ENCODE measurements at places on chromosomes 16 and 17.

DNA sequence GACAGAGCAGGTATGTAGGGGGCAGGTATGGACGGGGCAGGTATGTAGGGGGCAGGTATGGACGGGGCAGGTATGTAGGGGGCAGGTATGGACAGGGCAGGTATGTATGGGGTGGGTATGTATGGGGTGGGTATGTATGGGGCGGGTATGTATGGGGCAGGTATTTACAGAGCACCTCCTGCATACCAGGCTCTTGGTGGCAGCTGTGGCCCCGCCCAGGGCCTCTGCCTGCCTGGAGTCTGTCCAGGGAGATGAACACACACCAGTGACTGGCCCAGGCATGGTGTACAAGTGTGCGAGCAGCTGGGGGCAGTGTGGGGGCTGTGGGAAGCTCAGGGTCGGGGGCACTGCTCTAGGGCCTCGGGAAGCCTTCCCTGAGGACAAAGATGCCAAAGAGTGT lies 4.4 kb downstream of the RPL3L start:
- DNase-seq, result no peak

DNA sequence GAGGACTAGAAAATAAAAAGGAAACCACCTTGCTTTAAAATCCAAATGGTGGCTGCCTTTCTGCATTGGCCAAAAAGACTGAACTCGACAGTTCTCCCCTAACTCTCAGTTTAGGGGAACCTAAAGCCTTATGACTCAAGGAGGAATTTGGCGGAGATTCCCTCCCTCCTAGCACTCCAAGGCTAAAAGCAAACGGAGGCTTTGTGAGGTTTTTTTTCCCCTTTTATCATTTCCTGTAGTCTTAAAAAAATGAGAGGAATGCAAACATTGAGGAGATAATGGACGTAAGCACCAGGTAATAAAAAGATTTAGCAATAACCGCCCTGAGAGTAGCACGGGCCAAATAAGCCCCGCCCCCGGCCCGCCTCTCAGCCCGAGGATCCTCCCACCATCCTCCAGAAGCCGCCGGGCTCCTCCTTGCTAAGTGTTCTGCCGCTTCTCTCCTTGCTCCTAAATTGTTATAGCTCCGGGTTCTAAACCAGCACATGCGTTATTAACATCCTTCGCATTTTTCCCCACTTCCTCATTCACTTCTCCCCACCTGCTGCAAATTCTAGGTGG lies 5.8 kb upstream of the KIFC3 start:
- peak; percentile 58 for DNase-seq

GRCh38 chr17:57860414-57860999 lies 10.7 kb upstream of the MRPS23 start:
- peak; percentile 14 for DNase-seq

DNA sequence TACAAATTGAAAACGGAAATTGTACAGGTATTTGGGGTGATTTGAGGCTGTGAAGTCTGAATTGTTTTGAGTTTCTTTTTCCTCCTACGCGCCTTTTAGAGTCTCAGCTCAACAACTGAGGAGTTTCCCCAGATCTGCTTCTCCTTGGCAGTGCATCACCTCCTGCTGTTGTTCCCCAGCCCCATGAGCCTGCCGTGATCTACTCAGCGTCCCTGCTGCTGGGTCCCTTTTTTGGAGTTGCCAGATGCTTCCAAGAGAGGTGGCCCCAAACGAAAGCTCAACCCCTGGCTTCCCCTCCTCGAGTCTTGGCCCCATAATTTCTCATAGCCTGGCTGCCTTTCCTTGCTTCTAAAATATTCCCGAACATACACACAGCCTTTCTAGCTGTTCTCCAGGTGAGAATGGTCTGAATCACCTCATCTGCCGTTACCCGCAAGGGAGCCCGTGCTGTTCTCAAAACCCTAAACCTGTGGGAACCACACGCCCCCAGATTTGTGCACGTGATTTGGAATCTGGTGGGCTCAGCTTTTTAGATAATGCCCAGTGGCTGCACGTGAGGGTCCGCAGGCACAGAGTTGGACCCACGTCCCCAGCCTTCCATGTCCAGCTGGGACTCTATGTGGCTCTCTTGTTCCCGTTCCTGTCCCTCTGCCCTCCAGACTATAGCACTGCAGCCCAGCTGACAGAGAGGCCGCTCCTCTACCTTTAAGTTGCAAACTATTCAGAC lies 179.1 kb upstream of the CHMP6 start:
- no peak for DNase-seq

DNA sequence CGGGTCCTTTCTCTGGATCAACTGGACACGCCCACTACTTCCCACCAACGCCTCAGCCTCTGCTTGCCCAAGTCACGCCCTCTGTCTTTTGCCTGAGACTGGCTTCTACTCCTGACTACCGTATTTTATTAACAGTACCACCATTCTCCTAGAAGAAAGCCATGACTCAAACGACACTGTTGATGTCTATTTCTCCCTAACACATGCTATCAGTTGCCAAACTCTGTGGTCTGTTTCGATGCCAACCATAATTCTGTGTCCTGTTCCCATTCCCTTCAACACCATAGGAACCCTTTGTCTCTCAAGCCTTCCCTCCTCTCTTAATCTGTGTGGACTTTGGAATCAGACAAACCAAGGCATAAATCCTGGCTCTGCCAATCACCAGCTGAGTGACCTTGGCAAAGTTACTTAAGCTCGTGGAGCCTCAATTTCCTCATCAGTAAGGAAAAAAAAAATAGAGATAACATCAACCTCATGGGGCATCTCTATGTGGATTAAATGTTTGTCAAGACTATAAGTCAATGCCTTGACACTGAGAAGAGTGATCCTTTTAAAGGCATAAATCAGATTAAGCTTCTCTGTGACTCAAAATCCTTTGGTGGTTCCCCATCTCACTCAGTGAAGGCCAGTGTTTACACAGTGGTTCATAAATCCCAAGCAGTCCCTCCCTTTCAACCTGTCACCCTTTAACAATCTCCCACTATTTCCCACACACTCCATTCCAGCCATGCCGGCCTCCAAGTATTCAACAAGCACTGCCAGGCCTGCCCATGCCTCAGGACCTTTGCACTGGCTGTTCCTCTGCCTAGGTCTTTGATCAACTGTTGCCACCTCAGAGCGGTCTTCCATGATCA lies 45.6 kb downstream of the ERN1 start:
- DNase-seq, result no peak

- DNase-seq, result no peak
Observed at GRCh38 chr16:57735755-57736418, at the start of gene KATNB1. KATNB1 (plus strand) TSS chr16:57735770; CDS start chr16:57737244, 1,474 bp downstream.

GRCh38 chr16:84455031-84455430 lies 49.4 kb downstream of the MEAK7 start:
- DNase-seq, result no peak

DNA sequence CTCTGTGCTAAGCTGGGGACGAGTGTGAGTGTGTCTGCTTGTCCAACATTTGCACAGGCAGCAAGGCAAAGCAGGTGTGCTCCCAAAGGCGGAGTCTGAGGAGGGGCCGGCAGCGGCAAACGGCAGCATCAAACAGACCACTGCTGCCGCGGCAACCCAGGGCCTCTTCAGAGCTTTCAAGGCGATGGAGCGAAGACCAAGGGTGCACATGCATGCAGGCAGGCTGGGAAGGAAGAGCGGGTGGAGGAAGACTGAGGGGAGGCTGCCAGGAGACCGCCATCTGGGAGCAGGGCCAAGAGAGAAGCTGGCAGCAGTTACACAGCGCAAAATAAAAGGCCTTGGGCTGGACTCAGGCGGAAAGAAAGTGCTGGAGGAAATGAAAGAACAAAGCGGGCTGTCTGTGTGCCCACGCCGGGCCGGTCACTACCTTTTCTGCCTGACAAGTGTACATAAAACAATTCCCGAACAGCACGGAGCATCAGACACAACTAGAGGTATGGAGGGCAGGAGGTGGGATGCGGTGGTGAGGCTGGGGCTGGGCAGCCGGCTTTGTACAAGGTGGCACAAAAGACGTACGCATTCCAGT lies 8.5 kb downstream of the TIMM22 start:
- peak; percentile 48 for DNase-seq

GRCh38 chr17:75576661-75577060 lies 10.9 kb upstream of the MYO15B start:
- no peak for DNase-seq

DNA sequence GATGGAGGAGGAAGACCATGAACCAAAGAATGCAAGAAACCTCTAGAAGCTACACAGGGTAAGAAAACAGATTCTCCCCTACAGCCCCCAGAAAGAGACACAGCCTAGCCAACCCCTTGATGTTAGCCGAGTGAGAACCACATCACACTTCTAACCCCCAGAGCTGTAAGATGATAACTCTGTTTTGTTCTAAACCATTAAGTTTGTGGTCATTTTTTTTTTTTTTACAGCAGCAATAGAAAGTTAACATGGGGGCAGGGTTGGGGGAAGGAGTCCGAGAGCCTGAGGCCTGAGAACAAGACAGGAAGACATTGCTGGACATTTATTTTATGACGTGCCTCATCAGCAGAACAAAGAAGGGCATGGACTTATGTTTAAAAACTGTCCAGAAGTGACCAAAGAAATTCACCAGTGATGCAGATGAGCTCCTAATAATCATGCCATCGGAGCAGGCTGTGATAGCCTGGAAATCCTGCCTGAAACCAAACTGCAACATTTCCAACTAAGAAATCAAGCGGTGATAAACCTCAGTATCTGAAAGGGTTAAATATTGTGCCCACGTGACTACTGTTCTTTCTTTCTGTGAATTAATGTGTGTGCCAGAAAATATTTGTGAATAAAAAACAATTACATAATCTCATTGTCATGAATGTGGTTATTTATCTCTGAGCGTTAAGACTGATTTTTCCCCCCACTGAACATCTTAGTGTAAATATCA lies 1.1 kb downstream of the ABCA9 start:
- DNase-seq, result no peak

DNA sequence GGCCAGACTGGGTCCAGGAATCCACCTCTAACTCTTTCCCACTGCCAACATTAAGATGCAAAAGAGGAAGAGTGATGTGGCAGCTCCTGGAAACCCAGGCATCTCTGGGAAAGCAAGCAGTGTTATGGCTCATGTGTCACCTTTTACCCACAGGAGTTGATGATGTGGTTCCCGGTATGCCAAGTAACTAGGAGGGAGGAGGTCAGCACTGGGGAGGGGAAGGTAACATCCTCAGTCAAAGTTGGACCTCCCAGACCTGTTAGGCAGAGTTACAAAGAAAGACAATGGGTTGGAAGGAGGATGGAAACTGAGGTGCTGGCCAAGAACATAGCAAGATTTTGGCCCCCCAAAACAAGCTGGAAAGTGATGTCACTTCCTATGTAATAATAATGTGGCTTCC lies 11.4 kb downstream of the KRABD2 start:
- DNase-seq, result no peak

- DNase-seq, result no peak
Observed at GRCh38 chr16:51573191-51573590, 422.1 kb upstream of the SALL1 start.

- DNase-seq, result no peak
Observed at GRCh38 chr16:56517206-56517605, 2.6 kb downstream of the BBS2 start.

DNA sequence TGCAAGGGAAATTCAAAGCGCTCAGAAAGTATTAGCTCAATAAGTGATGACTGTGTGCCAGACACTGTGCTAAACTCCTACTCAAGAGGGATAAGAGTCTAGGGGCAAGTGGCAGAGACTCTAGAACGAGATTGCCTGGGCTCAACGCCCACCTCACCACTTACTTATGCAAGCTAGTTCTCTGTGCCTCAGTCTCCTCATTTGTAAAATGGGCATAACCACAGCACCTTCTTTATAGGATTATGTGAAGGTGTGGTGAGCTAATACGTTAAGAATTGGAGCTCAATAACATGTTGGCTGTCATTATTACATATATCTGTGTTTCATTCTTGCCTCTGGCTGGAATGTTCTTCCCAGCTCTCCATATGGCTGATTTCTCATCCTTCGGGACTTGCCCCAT lies 15.4 kb downstream of the DEXI start:
- no peak for DNase-seq

DNA sequence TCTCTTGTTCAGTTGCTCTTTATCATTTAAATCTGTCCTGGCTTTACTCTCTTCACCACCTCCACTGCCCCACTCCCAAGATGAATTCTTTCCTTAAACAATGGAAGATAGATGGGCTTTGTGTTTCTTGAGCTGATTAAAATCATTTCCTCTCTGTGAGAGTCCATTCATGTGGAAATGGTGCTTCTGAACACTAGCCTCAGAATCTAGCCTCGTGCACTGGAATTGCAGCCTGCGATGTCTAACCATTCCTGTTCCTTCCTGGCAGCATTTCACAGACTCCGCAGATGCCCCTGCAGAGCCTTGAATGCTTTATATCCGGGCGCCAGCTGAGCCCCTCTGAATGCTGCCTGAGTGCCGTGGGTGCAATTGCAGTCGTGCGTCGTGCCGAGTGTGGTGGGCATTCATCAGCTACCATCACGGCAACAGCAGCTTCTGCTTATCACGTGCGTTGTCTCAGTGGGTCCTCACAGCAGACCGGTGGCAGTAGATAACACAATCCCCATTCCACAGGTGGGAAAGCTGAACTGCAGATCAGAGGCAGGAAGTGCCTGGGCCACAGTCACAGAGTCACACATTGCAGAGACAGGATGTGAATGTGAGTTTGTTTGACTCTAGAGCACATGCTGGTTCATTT lies 172.8 kb upstream of the WSCD1 start:
- no peak for DNase-seq

DNA sequence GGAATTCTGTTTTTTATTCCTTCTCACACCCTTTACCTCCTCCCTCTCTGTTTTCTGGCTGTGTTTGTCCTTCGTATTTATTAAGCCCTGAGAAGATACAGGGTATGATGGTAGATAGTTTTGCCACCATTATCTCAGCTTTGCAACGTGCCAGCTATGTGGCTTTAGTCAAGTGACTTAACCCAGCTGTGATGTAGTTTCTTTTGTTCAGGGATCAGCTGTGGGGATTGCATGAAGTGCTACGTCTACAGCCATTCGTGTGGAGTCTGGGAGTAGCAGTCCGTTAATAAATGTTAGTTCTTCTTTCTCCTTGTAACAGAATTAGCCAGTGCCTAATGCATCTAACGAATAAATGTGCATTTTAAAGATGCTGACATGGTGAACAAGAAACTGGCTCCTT lies 128.4 kb downstream of the HAPSTR1 start:
- DNase-seq, result no peak

DNA sequence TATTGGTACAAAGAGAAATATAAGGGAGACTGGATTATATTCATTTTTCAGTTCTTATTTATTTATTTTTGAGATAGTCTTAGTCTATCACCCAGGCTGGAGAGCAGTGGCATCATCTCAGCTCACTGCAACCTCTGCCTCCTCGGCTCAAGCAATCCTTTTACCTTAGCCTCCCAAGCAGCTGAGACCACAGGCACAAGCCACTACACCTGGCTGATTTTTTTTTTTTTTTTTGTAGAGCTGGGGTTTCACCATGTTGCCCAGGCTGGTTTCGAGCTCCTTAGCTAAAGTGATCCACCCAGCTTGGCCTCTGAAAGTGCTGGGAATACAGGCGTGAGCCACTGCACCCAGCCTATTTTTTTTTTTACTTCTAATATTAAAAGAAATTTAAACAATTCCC lies 40.1 kb upstream of the USP7 start:
- no peak for DNase-seq

- peak; percentile 65 for DNase-seq
Observed at GRCh38 chr17:17792551-17793377, 44.0 kb downstream of the SREBF1 start.

- DNase-seq, result no peak
Observed at GRCh38 chr17:80619535-80620235, 75.0 kb downstream of the RPTOR start.

- no peak for DNase-seq
Observed at GRCh38 chr17:42372142-42372541, 16.1 kb downstream of the STAT3 start.
